T-helper 22 cell (primary cell): ENCODE measurements at places on chromosomes 2 and 18.

- DNase-seq, result no peak
Observed at GRCh38 chr2:102006886-102007278, 15.1 kb downstream of the IL1R2 start.

DNA sequence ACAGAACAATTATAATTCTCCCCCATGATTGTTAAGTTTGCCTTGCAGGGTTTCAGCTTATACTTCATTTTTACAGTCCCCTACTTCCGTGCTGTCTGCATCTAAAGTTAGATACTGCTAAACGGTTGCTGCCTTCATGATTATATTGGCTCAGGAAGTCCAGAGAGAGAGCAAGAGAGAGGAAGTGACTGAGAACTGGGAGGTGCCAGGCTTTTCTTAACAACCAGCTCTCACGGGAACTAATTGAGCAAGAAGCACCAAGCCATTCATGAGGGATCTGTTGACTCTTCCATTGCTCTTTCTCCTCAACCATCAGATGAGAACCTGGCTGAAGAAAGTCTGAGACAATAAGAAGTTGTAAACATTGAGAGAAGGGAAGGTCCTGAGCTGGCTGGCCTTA is 125.5 kb upstream of the SIX2 start:
- DNase-seq, result no peak

- DNase-seq, result no peak
Observed at GRCh38 chr18:22741318-22741717, 191.8 kb upstream of the RBBP8 start.

GRCh38 chr18:7805880-7806279 is 238.8 kb downstream of the PTPRM start:
- no peak for DNase-seq
